ENCODE measurements at places on chromosomes 5 and 9. TPM values are rescaled to one million over a fixed set of nuclear protein-coding genes. Genes with fewer than 3 reads are reported as not detected.
A peak's percentile ranks its signal among the peaks of the same experiment; 100 is the strongest.

The CAMLG gene
- total RNA-seq: 41.8 TPM

DNA sequence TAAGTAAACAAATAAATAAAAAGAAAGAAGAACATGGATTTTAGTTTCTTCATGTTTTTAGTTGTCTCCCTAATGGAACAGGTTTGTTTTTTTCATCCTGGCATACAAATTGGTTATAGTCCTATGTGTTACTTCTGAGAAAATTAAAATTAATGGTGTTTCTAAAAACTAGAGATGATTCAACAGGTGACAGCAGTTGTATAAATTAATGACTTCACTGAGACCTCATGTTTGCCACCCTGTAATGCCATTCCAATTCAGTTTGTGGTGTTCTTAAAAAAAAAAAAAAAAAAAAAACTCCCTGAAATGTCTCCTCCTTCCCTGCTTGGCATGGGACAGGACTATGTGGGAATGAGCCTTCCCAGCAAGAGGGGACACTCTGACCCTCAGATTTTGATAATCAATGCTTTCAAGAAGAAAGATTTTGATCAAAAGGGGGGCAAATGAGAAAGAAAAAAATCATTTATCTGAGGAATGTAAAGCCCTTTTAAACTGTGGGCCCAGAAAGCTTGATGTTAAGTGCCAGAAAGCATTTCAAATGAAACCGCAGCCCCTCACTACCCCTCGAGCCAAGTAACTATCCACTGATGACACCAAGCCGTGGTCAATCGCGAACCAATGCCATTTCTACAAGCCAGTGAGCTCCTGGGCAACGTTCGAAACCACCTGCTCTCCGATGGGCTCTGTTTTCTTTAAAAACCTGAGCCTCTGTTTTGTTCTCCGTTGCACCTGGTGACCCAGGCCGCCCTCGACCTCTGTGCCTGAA lies 941 bp downstream of the EXD3 start:
- H3K4me1 ChIP-seq: peaks cover 9% of the 10 kb centered on the region
- DNase-seq: no peak
- H3K36me3 ChIP-seq: no peaks in the 10 kb centered on the region
- H3K4me3 ChIP-seq: peak overlapping the region; percentile 77
- H3K27ac ChIP-seq: peak overlapping the region; percentile 39

The TMEM252 gene
- not detected for total RNA-seq

The CORO2A gene
- total RNA-seq: 3.4 TPM

GRCh38 chr9:95343725-95344287 lies 26.3 kb upstream of the FANCC start:
- no peak overlapping the region for H3K27ac ChIP-seq
- no peaks in the 10 kb centered on the region for H3K4me1 ChIP-seq
- H3K4me3 ChIP-seq: no peak overlapping the region
- no peaks in the 10 kb centered on the region for H3K36me3 ChIP-seq

The KDM3B gene
- 59.0 TPM for total RNA-seq

DNA sequence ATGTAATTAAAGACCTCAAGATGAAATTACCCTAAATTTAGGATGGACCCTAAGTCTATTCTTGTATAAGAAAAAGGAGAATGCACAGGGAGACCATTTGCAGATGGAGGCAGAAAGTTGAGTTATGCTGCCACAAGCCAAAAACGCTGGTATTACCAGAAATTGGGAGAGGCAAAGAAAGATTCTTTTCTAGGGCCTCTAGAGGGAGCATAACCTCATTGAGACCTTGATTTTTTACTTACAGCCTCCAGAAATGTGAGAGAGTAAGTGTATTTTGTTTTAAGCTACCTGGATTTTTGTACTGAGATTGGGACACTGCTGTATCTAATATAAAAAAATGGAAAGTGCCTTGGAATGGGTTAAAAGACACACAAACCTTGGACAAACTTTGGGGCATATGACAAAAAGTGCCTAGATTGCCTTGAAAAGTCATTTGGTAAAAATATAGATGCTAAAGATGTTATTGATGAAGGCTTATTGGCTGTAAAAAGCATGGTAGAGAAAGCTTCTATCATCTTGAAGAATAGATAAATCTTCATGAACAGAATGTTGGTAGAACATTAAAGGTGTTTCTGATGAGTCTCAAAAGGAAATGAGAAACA lies 174.7 kb upstream of the PRDM9 start:
- DNase-seq: peak; percentile 51
- H3K27ac ChIP-seq: no peak overlapping the region
- H3K4me3 ChIP-seq: no peak overlapping the region
- no peaks in the 10 kb centered on the region for H3K4me1 ChIP-seq
- H3K36me3 ChIP-seq: no peaks in the 10 kb centered on the region

DNA sequence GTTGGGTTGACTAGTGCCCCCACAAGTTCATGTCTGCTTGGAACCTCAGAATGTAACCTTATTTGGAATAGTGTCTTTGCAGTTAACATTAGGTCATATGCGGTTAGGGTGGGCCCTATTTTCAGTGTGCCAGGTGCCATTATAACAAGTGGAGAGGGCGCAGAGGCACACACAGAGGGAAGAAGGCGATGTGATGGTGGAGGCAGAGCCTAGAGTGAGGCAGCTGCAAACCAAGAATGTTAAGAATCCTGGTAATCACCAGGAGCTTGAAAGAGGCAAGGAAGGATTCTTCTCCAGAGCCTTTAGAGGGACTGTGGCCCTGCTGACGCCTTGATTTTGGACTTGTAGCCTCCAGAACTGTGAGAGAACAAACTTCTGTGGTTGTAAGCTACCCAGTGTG lies 10.9 kb downstream of the GPR107 start:
- DNase-seq: no peak
- H3K27me3 ChIP-seq: no peaks in the 10 kb centered on the region
- peaks cover 6% of the 10 kb centered on the region for H3K36me3 ChIP-seq
- no peak overlapping the region for H3K27ac ChIP-seq

DNA sequence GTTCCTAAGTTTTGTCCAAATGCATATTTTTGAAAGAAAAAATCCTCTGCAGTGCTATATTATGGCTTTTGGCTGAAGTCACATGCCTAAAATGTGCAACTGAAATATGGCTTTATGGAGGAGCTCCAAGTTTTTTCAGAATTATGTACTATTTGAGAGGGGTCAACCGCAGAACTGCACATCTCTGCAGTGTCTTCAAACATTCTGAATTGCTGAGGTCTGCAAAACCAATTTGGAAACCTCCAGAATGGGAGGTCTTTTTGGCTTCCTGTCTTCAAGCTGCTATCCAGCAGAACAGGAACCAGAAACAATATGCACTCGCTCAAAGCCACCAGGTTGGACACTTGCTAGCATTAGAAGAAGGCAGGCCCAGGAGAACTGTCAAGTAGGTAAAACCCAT lies 376.0 kb upstream of the PAPPA start:
- H3K4me3 ChIP-seq: no peak overlapping the region
- DNase-seq: no peak
- H3K4me1 ChIP-seq: no peaks in the 10 kb centered on the region
- H3K27me3 ChIP-seq: no peaks in the 10 kb centered on the region
- H3K36me3 ChIP-seq: no peaks in the 10 kb centered on the region
- no peak overlapping the region for H3K27ac ChIP-seq

The TAF1L gene
- total RNA-seq: not detected

DNA sequence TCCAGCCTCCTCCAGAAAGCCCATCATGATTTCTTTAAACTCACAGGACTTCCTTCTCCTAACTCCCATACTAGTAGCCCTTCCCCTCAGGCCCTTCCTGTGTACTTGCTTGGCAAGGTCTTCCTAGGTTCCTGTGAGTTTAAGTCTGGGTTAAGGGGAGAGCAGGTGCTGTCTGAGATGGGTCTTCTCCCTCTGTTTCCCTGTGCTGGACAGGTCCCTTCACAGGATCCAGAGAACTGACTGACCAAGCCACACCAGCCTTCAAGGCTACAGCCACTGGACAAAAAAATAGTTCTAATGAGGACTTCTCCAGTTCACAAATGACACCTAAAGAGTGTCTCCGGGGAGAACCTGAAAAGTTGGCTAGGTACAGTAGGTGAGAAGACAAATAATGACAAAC lies 29.5 kb upstream of the MYORG start:
- H3K36me3 ChIP-seq: peaks cover 20% of the 10 kb centered on the region
- H3K27ac ChIP-seq: no peak overlapping the region
- no peaks in the 10 kb centered on the region for H3K4me1 ChIP-seq
- DNase-seq: no peak
- no peaks in the 10 kb centered on the region for H3K27me3 ChIP-seq

GRCh38 chr5:3218916-3219650 lies 376.5 kb upstream of the IRX1 start:
- H3K27me3 ChIP-seq: no peaks in the 10 kb centered on the region
- H3K4me1 ChIP-seq: no peaks in the 10 kb centered on the region
- DNase-seq: no peak
- no peaks in the 10 kb centered on the region for H3K36me3 ChIP-seq
- H3K27ac ChIP-seq: no peak overlapping the region
- no peak overlapping the region for H3K4me3 ChIP-seq

DNA sequence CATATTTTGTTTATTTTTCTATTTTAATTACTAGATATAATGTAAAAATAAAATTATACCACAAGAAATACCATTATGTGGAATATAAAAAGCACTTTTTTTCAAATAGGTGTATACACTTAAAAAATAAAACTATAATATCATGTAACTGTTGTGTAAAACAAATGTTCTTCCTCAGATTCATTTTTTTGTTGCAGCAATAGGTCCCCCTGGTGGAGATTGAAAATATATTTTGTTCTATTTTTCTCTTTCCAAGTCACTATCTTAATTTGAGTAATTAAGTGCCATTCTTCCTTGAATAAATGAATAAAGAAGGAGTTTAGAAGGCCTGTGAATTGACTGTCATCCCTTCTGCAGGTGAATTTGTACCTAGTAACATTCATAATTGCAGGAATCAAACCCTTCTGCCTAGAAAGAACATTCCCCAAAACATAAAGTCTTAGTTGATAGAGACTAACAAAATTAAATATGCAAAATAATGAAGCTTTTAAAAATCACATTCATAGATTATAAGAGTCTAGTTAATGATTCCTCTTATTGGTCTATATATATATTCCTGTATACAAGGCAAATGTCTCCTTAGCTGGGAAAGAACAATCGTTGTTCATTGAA lies 23.4 kb downstream of the CETN3 start:
- no peak overlapping the region for H3K27ac ChIP-seq
- H3K36me3 ChIP-seq: no peaks in the 10 kb centered on the region
- H3K27me3 ChIP-seq: no peaks in the 10 kb centered on the region
- H3K4me1 ChIP-seq: no peaks in the 10 kb centered on the region

GRCh38 chr9:137295238-137295811 lies 6.7 kb downstream of the NRARP start:
- H3K27ac ChIP-seq: no peak overlapping the region
- no peak for DNase-seq
- H3K4me3 ChIP-seq: no peak overlapping the region

- H3K27ac ChIP-seq: no peak overlapping the region
- DNase-seq: no peak
- H3K27me3 ChIP-seq: no peaks in the 10 kb centered on the region
- H3K36me3 ChIP-seq: peaks cover 6% of the 10 kb centered on the region
- H3K4me1 ChIP-seq: peaks cover 5% of the 10 kb centered on the region
These were observed 30.6 kb upstream of the ASS1 start for GRCh38 chr9:130414081-130414731.

GRCh38 chr9:96612966-96613589 lies 6.6 kb downstream of the CDC14B start:
- no peak overlapping the region for H3K4me3 ChIP-seq
- no peaks in the 10 kb centered on the region for H3K27me3 ChIP-seq
- no peak overlapping the region for H3K27ac ChIP-seq

The ARAP3 gene
- total RNA-seq: 19.8 TPM

The JADE2 gene
- total RNA-seq: 104 TPM

- H3K27ac ChIP-seq: no peak overlapping the region
- no peaks in the 10 kb centered on the region for H3K4me1 ChIP-seq
- H3K36me3 ChIP-seq: no peaks in the 10 kb centered on the region
- no peak overlapping the region for H3K4me3 ChIP-seq
These were observed 379.8 kb downstream of the TRIM36 start for GRCh38 chr5:114789773-114790402.

The SARDH gene
- total RNA-seq: not detected

- H3K27ac ChIP-seq: no peak overlapping the region
- H3K4me1 ChIP-seq: peaks cover 14% of the 10 kb centered on the region
- no peaks in the 10 kb centered on the region for H3K27me3 ChIP-seq
- no peaks in the 10 kb centered on the region for H3K36me3 ChIP-seq
- H3K4me3 ChIP-seq: no peak overlapping the region
These were observed 119.1 kb downstream of the ENC1 start for GRCh38 chr5:74521401-74521800.

The INSL4 gene
- not detected for total RNA-seq

The SAXO1 gene
- not detected for total RNA-seq

DNA sequence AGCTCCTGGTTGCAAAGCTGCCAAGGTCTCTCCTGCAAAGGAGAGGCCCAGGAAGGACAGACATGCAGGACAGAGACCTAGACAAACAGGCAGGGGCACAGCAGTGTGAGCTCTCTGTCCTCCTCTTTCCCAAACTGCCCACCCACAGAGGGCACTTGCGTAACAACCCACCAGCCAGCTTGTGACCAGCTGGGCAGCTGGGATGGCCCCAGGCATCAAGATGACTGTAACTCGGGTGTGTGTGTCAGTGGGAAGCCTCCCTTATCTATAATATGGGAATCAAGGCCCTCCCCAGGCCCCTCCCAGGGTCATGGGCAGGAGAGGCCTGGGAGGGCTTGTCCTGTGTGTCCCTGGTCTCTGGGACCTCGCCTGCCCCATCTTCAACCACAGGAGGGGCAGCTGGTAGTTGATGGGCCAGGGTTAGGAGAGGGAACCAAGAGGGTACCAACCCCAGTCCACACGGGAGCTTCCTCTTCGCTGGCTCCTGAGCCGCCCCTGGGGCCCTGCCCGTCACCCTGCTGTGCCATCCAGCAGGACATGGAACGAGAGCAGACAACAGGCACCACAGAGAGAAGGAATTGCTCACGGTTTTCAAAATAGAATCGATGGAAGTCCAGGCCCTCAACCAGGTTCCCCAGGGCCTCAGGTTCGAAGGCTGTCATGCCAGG lies 37.9 kb downstream of the SLC6A7 start:
- H3K27me3 ChIP-seq: no peaks in the 10 kb centered on the region
- DNase-seq: peak; percentile 67
- H3K36me3 ChIP-seq: no peaks in the 10 kb centered on the region
- no peak overlapping the region for H3K27ac ChIP-seq
- H3K4me3 ChIP-seq: no peak overlapping the region

DNA sequence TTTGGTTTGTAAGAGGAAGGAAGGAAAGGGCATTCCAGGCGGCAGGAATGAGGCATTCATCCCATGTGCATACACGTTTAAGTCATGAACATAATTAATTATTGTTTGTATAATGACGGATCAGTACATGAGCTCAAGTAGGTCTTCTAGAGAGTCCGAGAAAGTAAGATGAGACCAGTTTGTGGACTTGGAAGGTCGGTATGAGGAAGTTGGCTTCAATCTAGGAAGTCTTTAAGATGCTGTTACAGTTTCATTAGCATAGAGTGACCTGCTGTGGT lies 2.1 kb downstream of the GTF3C4 start:
- no peak overlapping the region for H3K27ac ChIP-seq
- no peaks in the 10 kb centered on the region for H3K27me3 ChIP-seq
- peak overlapping the region; percentile 95 for H3K4me3 ChIP-seq
- H3K4me1 ChIP-seq: peaks cover 22% of the 10 kb centered on the region
- H3K36me3 ChIP-seq: no peaks in the 10 kb centered on the region

- no peaks in the 10 kb centered on the region for H3K36me3 ChIP-seq
- H3K4me3 ChIP-seq: no peak overlapping the region
- DNase-seq: no peak
- H3K27me3 ChIP-seq: peaks cover 43% of the 10 kb centered on the region
- H3K27ac ChIP-seq: no peak overlapping the region
These were observed 34.0 kb upstream of the ADAMTS19 start for GRCh38 chr5:129426071-129426470.

All from MCF 10A (cell line).